ENCODE measurements at places on chromosomes 2 and 18. TPM values are rescaled to one million over a fixed set of nuclear protein-coding genes. Genes with fewer than 3 reads are reported as not detected.

DNA sequence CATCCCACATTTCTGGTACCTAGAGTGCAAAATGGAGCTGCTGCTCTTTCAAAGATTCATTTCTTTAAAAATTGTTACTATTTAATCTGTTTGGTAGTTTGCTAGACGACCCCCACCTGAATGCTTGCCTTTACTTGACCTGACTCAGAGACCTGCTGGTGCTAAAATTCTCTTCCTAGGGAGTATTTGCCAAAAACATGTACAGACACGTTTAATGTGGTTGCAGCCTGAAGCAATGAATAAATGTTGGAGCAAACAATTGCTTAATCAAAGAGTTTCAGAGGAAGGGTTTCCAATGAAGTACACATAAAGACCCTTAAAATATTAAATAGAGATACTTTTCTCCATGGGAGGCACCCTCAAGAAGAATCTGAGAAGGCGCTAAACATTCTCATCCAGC lies 734.4 kb downstream of the CBLN2 start:
- DNase-seq, result no peak

DNA sequence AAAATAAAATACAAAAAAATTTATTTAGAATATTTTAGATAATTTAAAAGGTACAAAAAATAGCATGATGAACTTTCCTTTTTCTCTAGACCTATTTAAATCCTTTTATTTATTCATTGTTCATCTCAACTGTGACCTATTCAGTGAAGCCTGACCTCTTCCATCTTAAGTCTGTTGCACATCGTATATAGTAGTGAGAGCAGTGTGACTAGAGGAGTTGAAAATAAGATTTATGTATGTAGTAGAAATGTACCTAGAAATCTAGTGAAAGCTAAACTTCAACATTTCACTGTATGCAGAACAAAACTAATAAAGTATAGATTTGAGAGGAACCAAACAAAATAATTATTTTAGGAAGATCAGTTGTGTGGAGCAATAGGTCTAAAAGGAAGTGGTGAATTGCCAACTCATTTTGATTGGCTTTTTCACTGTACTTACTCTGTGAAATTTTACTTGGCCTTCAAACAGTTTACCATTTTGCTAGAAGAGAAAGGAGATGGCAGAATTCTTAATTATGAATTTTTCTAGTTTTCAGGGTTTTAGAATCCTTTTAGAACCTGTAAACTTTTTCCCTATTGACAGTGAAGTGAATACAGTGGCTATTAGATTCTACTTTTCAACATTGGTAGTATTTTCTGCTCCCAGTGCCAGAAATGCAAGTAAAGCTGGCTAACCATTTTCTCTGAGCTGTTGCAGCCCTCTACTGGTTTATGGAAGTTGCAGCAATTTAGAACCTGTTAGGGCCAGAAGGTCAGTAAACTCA lies 11.0 kb downstream of the ANKRD12 start:
- peak; percentile 72 for DNase-seq

Gene AQP12A
- total RNA-seq, result not detected

Gene HTR2B
- total RNA-seq, result not detected

Gene DNAJC5G
- total RNA-seq, result not detected

- no peak for DNase-seq
Observed at GRCh38 chr2:175233135-175233719, 51.7 kb upstream of the ATP5MC3 start.

DNA sequence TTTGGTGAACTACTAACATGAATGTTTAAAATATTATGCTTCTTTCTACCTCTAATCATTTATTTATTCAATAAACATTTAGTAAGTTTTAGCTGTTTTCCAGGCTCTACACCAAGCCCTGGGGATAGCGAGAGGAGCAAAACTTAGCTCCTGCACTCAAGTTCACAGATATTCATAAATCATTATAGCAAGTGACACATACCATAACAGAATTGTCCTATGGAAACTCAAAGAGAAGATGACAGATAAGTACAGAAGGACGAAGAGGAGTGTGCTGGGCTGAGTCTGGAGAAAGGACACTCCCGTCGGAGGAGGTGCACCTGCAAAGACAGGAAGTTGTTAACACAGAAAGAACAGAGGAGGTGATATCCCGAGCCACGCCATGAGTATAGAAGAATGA lies 13.9 kb upstream of the VIT start:
- DNase-seq, result no peak

Data from HepG2 (cell line).